Activated naive CD4-positive, alpha-beta T cell (primary cell): ENCODE measurements at places on chromosomes 7 and 10.

DNA sequence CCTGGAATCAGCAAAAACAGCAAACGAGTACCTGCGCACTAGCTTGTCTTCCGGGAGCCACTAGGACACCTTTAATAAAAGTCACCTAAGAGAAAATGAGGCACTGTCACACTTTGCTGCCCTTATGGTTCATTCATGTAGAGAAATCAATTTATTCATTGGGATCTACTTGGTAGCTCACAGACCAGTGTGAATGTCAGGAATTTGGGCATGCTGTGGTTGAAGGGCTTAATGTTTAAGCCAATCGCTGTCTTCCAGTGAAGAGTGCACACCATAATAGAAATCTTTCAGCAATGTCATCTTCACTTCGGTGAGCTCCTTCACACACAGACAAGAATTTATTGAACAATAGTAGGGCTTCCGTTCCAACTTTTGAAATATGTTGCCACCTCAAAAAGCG, 65.1 kb downstream of the MARCHF5 start:
- no peak for DNase-seq

- no peak for DNase-seq
These were observed 134.3 kb downstream of the CFAP58 start for GRCh38 chr10:104487794-104488438.

DNA sequence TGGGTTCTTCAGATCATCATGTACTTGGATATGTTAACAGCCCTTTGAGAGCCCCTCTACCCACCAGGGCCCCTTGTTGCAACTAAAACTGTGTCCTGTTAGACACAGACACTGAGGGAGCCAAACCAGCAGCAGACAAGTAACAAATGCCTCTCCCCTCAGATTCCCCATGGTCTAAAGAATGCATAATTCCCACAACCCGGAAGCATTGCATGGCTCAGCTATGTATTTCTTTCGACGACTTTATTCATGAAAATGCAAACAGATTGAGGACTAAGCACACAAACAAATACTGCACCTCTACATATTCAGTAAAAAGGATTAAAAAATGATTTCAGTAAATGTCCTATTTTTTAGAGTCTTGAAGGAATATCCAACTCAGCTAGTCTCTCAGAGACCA, 70.1 kb upstream of the HECW1 start:
- no peak for DNase-seq

GRCh38 chr7:92747041-92747835, 89.1 kb downstream of the CDK6 start:
- DNase-seq = no peak

DNA sequence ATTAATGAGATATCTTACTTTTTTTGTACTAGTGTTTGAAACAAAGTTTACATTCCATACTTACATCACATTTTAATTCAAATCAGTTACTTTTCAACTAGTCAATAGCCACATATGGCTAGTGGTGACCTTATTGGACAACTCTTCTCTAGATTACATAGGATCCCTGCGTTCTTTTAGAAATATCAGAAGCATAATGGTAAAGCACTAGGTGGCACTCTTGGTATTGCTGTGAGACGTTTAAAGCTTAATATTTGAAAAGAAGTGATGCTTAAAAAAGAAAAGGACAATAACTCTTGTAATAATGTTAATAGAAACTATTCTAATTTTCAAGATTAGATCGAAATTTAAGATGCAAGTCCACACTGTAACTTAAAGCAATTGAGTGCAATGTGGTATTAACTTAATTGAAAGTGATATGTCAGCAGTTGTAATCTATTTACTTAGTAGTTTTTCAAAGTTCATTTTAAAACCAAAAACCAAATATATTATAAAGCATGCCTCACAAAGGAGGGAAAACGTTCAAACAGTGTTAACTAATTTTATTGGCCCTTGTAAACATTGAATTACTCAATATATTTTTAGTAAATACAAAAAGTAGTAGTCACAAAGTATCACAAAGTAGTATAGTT, 339.1 kb downstream of the ATRNL1 start:
- DNase-seq = no peak

- no peak for DNase-seq
These were observed 39.8 kb downstream of the CDH23 start for GRCh38 chr10:71436268-71437125.

DNA sequence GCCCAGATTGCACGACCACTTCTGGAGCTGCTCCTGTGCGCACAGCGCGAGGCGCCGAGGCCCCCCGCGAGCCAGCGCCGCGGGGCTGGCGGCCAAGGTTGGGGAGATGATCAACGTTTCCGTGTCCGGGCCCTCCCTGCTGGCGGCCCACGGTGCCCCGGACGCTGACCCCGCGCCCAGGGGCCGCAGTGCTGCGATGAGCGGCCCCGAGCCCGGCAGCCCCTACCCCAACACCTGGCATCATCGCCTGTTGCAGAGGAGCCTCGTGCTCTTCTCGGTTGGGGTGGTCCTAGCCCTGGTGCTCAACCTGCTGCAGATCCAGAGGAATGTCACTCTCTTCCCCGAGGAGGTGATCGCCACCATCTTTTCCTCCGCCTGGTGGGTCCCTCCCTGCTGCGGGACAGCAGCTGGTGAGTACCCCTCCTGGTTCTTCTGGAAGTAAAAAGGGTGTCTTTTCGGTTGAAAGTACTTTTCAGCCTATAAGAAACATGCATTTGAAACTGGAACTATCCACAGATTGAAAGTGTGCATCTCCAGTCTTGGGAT, 683 bp downstream of the INSIG1 start:
- DNase-seq = no peak

GRCh38 chr7:131556053-131556908, at the start of gene PODXL:
Gene PODXL, minus strand, starts transcription at chr7:131556628. Its CDS starts 269 bp downstream, at chr7:131556359.
- DNase-seq = peak; percentile 31

GRCh38 chr10:31304291-31304970, 14.6 kb upstream of the ZEB1 start:
- no peak for DNase-seq

DNA sequence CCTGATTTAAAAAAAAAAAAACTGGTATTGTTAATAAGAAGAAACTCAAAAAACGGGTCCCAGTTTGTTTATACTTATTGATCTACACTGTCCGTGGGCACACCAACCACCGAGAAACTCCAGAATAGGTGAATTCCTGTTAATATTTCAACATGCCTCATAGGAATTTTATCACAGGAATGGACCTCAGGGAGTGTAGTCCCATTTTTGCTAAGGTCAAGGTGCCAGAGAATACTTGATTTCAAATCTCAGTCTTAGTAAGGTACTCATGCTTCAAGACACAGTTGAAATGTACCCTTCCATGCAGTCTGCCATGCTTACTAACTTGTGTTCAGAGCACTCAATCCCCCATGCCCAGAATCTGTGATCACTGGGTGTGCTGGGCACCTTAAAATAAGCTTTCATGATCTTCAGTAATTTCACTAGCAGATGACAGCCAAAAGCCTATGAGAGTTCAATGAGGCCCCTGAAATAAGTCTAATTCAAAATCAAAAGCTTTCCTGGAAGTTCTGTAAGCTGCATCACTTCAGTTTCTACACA, 385.7 kb downstream of the TNS3 start:
- DNase-seq = no peak

GRCh38 chr10:17961551-17962422, 10.1 kb downstream of the SLC39A12 start:
- DNase-seq = no peak

GRCh38 chr7:143354376-143354775, 8.1 kb downstream of the FAM131B start:
- no peak for DNase-seq

GRCh38 chr7:66679633-66680244, 51.1 kb downstream of the KCTD7 start:
- DNase-seq = no peak

GRCh38 chr7:129804111-129804889, 148.5 kb downstream of the UBE2H start:
- DNase-seq = no peak

- DNase-seq = no peak
These were observed 389.0 kb upstream of the PODXL start for GRCh38 chr7:131945313-131945911.

- no peak for DNase-seq
These were observed 238.7 kb downstream of the SEC23IP start for GRCh38 chr10:120131183-120131582.
